Stimulated activated CD4-positive, alpha-beta T cell treated with anti-CD3 and anti-CD28 coated beads, Interleukin-12 subunit alpha, Interleukin-12 subunit beta, amount 100 ng/mL, for 4 hours (primary cell): ENCODE measurements at places on chromosomes 2 and 18.

DNA sequence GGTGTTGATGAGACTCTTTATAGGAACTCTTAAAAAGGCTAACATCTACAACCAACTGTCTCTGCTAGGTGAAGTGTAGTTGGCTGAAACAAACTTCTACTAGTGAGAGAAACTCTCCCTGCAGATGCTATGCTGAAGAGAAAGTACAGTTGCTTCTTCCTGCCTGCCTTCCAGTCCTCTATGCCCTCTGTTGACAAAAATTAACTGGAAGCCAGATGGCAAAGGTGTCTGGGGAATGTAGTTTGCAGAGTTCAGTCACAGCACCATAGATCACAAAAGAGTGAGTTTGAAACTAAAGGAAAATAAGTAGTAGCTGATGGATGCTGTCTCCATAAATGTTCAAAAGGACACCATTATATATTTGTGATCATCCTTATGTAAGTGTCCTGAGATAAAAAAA lies 958.8 kb upstream of the NRXN1 start:
- DNase-seq: no peak

DNA sequence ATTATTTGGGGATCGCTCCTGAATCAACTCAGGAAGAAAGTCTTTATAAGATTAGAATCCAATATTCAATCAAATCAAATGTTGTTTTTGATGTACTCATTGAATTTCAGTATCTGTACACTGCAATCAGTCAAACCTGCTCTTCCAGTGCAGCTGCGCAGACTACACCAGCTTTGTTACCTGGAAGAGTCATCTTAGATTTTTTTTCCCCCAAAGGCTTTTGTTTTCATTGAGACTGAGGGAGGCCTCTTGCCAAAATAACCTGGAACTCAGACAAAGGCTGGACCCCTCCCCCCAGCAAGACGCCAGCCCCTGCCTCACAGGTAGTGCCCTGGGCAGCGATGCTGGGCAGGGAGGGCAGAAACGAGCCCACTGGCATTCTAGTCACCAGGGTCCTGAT lies 74.8 kb downstream of the ARHGEF4 start:
- DNase-seq: no peak

GRCh38 chr18:22318745-22319407 lies 98.8 kb downstream of the CTAGE1 start:
- DNase-seq: no peak

DNA sequence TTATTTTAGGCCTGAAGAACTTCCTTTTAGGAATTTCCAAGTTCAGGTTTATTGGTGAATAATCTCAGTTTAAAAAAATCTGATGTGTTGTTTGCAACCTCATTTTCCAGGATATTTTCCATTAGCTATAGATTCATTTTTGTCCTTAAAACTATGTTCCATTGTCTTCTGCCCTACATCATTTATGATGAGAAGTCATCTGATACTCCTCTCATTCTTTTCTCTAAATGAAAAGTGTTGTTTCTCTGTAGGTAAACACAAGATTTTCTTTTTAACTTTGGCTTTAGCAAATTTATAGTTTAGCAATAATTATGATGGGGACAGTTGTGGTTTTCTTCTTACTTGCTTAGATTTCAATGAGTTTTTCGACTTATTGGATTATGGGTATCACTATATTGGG lies 427.3 kb downstream of the DCDC2C start:
- no peak for DNase-seq

GRCh38 chr2:227462462-227462951 lies 9.4 kb upstream of the AGFG1 start:
- peak; percentile 32 for DNase-seq

- no peak for DNase-seq
Observed at GRCh38 chr2:172464400-172465129, 37.2 kb downstream of the ITGA6 start.

DNA sequence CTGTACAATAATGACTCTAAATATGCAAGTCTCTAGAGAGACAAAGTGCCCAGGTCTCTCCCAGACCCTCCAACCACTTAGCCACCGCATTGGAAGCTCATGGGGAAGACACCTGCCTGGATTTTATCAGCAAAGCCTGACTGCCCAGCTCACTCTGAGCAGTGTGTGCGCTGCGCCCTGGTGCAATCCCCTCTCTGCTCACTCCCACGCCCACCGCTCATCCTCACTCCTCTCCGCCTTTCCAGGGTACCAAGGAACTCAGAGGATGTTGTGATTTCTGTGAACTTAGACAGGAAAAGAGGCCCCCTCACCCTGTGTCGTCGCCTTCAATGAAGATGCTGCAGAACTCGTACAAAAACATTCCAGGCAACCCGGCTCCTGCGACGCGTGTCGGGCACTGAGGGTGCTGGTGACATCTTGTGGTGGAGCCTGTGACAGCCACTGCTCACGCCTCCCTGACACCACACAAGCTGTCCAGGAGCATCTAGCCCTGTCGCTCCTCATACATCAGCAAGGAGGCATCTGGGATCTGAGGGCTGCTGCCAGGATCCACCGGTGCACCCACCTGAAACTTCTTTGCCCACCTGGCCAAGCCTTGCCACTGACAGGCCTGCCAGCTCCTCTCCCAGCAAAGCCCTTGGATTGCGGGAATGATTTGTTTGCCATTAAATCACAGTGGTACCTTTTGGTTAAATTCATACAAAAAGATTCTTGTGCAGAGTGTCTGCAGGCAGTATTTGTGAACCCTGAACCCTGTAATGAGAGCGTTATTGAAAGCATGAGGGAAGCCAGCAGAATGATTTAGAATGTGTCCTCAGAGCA lies 220.4 kb downstream of the ZNF516 start:
- DNase-seq: no peak

DNA sequence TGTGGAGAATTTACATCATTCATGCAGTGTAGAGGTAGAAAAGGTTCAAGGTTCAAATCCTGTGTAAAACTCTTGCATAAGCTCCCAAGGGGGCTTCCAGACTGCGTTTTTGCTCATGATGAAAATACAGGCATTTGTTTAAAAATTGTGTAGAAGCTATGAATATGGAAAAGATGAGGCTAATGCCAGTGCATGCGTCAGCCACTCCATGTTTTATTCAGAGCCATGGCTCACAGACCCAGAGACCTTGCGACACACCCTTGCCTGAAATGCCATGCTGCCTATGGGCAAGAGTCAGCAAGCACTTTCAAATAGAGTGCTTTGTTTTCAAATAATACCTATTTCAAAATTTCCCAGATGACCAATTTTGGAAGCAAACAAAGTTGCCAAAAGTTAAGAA lies 262.3 kb downstream of the TRIB2 start:
- DNase-seq: no peak

DNA sequence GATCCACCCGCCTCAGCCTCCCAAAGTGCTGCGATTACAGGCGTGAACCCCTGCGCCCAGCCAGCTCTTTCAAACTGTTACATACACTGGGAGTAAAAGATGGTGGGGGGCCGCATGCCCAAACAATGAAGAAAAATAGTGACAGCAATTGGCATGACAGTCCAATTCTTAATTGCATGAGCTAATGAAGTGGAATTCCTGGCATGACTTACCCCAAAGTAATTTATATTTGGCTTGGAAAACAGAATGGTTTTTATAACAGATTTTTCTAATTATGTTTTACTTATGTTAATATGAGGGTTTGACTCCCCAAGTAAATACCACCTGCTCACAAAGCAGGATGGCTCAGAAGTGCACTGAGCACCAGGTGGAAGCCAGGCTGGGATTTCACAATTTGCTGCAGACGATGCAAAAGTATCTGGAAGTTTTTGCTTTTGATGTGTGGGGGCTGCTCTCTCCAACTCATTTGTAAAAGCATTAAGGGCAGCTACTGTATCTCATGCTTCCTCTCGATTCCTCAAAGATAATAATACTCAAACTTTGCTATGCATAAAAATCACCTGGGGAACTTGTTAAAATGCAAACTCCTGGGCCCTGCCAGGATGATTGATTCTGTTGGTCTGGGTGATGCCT lies 24.0 kb upstream of the ATG16L1 start:
- DNase-seq: no peak

DNA sequence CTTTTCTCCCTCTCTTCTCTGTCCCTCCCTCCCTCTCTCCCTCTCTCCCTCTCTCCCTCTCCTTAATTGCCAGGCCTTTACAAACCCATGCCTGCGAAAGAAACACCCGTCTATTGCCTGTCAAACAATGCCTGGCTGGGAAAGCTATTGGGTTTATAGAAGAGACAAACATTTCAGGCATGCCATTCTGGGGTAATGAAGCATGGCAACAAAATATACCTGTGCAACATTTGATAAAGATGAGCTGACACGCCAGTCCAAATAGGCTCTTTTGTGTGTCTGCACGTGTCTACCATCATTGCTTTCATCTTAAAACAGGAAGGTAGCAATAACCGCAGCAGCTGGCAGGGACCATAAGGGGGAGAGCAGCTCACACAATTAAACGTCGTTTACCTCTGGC lies 282.1 kb downstream of the ZNF516 start:
- DNase-seq: no peak

DNA sequence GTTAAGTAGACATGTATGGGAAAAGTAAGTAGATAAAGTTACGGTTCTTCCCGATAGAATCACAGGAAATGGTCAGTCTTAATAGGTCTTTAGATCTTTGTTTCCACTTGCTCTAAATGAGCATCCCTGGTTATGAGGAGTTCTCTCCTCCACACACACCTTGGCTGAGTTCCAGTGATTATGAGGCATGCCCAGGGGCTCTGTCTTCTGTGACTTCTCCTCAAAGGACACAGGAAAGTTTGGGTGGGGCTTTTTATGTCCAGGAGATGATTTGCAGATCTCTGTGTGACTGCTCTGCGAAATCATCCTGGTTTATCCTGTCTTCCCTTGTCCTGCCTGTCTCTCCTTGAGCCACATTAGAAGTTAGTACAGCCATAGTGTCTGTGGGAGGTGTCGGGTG lies 83.9 kb upstream of the EML6 start:
- no peak for DNase-seq

DNA sequence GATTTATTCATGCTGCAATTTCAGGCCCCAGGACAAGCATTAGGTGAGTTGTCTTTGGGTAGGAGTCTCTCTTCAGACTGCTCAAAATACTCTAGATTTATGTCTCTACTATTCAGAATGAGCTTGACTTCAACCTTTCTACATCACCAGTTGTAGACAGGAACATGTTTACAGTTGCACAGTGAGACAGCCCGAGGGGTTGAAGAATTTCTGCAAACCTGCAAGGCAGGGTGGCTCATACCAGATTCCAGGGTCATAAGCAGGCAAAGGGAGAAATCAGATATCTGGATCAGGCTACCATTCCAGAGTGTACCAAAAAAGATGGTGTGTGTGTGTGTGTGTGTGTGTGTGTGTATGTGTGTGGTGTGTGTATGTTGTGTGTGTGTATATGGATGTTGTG lies 112.4 kb downstream of the SPP2 start:
- no peak for DNase-seq

- DNase-seq: no peak
Observed at GRCh38 chr2:238700117-238700457, 147.8 kb upstream of the TWIST2 start.

GRCh38 chr2:229674830-229675530 lies 39.4 kb downstream of the DNER start:
- no peak for DNase-seq

- DNase-seq: no peak
Observed at GRCh38 chr2:66553370-66553769, 118.4 kb downstream of the MEIS1 start.

DNA sequence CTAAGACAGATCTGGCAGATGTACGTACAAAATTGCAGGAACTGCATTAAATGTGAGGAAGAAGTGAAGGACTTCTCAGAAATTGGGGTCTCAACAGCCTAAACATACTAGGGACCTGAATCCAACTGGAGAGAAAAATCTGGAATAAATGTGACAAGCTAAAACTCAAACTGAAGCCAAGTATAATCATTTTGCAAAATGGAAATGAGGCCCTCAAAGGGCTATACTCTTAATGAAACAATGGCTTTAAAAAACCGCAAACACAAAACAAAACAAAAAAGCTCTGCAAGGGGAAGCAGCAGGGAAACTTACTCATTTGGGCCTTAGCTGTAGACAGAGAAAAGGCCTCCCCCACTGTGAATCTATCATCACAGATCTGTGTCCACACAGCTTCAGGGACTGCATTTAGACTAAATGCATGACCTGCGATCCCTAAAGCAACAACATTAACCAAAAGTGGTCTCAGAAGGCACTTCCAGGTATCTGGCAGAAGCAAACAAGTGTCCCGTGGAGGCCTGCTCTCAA lies 63.2 kb downstream of the CCBE1 start:
- DNase-seq: no peak

- DNase-seq: no peak
Observed at GRCh38 chr2:64402876-64403275, 51.1 kb upstream of the LGALSL start.

DNA sequence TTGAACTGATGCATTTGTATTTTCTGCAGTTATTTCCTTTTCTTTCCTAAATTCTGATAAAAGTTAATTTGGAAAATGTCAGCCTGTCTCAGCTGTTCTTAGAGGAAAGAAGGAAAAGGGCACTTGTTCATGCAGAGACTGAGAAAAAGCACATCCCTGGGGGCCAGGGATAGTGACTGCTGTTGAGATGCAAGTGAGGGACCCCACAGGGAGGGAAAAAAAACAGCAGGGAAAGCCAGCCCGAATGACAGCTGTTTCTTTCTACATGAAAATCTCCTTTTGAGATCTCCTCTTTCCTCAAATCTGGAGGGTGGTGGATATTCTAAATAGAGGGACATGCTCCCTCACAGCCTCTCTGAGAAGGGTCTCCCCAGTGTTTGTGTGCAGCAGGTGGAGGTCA lies 14.0 kb upstream of the MTA3 start:
- DNase-seq: no peak

GRCh38 chr2:18977409-18977808 lies 381.0 kb downstream of the OSR1 start:
- DNase-seq: no peak

GRCh38 chr2:216171011-216171410 lies 61.9 kb downstream of the XRCC5 start:
- no peak for DNase-seq

- no peak for DNase-seq
Observed at GRCh38 chr2:65554765-65555591, 122.6 kb upstream of the SPRED2 start.

DNA sequence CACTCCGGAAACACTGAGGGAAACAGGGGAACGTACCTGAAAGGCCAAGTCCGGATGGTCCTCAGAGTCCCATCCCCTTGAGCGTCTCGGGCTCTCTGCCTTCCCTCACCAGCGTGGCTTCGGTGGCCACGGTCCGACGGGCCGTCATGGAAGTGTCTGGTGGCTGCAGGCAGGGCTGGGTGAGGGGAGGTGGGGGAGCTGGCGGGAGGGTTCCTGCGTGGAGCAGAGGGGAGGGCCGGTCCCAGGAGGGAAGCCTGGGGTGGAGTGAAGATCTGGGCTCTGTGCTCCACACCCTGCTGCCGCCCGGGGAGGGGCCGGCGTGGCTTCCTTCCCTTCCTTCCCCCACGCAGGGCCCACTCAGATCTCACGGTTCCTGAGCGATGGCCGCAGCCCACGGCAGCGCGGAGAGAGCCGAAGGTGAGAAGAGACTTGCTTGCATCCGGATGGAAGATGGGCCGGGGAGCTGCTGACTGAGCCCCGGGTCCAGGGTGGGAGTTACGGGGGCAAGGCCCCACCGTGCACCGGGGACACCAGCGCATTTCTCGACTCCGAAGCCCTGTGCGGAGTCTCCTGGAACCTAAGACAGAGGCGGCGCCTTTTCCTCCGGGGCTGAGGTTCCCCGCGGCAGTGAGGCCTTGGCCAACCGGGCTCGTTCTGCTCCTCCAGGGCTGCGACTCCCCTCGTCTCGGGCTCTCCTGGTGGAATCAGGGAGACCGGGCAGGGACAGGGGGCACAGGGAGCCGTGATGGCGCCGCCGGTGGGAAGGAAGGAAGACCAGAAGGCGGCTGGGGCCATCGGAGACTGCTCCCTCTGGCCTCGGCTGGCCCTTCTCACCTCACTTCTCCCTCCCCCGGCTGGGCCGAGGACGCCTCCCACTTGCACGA lies 49.1 kb downstream of the KCNF1 start:
- DNase-seq: no peak

GRCh38 chr18:3910512-3910911 lies 460.5 kb downstream of the TGIF1 start:
- DNase-seq: no peak
